ENCODE measurements at places on chromosomes 13 and 19.

GRCh38 chr19:13034636-13035035 lies 39.4 kb downstream of the NFIX start:
- no peak for DNase-seq

GRCh38 chr19:7860714-7861618 lies 13.2 kb downstream of the PRR36 start:
- DNase-seq, result no peak

DNA sequence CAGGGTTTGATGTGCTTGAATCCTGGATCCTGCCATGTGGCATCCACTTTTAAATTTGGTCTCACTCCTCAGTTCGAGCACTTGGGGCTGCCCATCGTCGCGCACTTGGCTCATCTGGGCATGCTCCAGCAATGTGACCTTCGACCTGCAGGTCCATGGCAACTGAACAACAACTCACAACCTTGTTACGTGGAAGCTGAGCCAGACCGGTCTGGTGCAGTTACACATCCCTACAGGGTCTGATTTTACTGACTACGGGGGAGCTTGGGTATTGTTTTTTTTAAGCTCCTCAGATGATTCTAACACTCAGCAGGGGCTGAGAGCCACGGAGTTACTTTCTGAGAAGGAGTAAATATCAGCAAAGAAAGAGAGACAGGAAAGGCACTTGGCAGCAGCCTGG lies 769.6 kb downstream of the UQCRFS1 start:
- no peak for DNase-seq

- no peak for DNase-seq
Observed at GRCh38 chr13:64817691-64818090, 2412.4 kb downstream of the PCDH9 start.

- DNase-seq, result no peak
Observed at GRCh38 chr13:59112221-59112718, 1051.5 kb downstream of the DIAPH3 start.

DNA sequence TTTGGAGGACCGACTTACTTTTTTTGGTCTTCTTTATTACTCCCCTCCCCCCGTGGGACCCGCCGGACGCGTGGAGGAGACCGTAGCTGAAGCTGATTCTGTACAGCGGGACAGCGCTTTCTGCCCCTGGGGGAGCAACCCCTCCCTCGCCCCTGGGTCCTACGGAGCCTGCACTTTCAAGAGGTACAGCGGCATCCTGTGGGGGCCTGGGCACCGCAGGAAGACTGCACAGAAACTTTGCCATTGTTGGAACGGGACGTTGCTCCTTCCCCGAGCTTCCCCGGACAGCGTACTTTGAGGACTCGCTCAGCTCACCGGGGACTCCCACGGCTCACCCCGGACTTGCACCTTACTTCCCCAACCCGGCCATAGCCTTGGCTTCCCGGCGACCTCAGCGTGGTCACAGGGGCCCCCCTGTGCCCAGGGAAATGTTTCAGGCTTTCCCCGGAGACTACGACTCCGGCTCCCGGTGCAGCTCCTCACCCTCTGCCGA lies 409 bp downstream of the FOSB start:
- no peak for DNase-seq

DNA sequence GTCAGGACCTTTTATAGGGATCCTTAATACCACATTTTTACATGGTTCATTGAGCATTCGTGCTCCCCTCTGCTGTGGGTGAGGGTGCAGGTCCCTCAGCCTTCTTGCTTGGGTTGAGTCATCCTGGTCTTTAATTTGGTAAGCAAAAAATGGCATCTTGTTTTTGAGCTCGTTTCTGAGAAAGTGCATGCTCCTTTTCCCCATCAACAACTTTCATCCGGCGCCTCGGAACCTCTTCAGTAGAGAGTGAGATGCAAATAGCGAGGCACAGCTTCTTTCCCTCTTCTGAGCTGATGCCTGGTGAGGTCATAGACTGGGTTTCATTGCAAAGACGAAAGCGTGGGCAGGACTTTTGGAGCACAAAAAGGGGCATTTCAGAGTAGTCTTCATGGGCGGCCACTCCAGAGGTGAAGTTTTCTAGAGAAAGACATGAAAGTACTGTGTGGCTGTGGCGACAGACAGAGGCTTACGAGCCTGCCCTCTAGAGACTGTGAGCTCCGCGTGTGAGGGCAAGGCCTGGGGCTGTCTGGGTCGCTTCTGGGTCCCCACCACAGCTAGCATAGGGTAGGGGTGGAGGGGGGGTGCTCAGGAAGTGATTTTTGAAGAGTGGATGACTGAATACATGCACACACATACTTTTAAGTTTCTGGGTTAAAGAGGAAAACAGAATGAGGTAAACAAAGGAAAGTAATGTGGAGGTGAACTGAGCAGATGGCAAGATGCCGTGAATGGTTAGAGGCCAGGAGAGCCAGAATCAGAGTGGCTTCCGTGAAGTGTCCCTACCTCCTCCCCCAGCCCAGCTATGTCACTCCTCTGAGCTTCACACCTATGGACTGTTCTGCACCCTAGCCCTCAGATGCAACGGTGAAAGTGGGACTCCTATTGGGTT lies 44.3 kb downstream of the BBC3 start:
- DNase-seq, result peak; percentile 29

DNA sequence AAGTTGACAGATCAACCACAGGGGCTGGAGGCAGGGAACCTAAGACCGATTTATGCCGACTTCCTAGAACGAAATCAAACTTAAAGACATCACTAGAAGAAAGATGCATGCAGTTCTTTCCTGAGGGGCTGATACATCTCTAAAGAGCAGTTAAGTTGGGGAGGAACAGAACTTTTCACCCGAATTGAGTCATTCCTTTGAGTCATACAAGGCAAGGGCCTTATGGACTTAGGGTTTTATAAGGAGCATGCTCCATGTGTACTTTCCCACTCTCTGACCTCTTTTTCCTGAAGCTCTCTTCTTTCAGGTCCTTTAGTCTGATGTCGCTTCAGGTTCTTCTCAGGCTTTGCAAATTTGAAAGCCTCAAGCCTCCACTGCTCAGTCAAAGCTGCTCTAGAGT lies 7.9 kb upstream of the FBXL3 start:
- no peak for DNase-seq
